ENCODE measurements at places on chromosomes 6 and 20.
A peak's percentile ranks its signal among the peaks of the same experiment; 100 is the strongest.

GRCh38 chr6:134295953-134296553, 21.9 kb downstream of the SGK1 start:
- DNase-seq, result peak; percentile 68

- no peak for DNase-seq
Measured at GRCh38 chr6:67663105-67663895, 971.8 kb upstream of the ADGRB3 start.

DNA sequence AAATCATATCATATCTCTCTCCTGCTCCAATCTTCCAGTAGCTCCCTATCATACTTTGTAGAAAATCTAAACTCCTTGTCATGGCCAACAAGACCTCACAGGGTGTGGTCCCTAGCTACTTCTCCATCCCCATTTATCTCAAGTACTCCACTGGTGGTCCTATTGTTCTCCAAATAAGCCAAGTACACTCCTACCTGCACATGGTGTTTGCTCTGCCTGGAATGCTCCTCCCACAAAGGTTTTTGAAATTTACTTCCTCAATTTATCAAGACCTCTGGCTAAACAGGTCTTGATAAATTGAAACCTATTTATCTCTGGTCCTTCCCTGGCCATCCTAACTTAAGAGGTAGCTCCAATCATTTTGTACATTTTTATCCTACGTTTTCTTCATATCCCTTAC, 12.1 kb downstream of the TMX4 start:
- DNase-seq, result no peak

- no peak for DNase-seq
Measured at GRCh38 chr6:147841547-147842148, 333.2 kb downstream of the SAMD5 start.

DNA sequence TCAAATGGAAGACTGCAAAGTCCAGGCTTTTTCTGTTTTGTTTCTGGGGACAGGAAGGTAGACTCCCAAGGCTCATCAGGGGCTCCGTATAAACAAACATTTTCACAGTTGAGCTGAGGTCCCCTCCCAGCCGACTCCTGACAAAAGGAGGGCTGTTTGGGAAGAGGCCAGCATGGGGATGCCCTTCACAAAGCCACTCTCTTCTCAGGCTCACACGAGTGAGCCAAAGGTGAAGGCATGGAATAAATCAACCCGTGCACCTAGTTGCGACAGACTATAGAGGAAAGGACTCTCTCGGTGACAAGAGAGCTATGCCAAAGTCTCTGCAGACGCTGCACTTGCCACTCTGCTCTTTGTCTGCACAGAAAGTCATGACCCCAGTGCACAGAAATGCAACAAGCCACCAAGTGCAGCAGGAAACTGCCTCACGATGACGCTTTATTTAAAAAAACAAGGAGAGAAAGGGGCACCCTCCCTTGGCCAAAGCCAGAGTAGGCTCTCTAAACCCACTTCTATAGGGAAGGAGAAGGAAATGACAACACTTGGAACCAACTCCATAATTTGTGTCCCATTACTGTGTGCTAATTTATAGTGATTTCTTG, 21.0 kb downstream of the JAG1 start:
- no peak for DNase-seq

DNA sequence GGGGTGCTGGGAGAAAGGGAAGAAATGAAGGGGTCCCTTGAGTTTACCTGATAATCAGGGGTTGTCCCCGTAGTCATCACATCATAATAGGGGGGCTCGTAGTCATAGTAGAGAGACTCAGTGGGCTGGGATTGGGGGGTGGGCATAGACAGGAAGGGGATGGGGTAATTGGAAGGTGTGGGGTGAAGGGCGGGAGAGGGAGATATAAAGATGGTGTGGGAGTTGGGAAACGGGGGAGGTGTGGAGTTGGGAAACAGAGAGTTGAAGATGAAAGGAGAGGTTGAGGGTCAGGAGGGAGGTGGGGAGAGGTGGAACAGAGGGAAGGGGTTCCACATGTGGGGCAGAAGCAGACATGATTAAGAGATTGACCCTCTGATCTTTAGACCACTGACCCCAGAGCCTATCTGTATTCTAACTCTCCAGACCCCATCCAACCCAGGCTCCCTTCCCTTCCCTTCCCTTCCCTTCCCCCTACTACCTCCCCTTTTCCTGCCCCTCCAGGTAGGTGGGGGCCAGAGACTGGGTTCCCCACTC, 6.5 kb downstream of the COL11A2 start:
- no peak for DNase-seq

DNA sequence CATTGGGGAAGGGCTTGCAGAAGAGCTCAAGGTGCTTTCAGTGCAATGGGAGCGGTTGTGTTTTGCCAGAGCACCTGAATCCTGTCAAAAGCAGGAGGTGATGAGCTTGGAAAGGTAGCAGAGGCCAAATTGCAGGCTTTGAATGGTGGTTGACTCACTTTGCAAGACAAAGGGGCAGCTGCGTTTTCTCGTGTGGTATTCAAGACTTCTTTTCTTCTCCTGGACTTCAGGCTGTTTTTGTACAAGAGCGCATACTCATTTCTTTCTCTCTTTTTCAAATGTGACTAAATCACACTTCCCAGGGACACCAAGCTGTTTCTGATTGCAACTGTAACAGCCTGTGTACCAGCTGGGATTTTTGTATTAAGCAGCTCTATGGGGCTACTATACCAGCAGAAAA, 32.3 kb downstream of the GHRH start:
- DNase-seq, result no peak

GRCh38 chr6:133512410-133513016, 271.4 kb downstream of the EYA4 start:
- DNase-seq, result peak; percentile 66

GRCh38 chr6:132210886-132211563, 190.2 kb downstream of the MOXD1 start:
- DNase-seq, result no peak

GRCh38 chr20:19492116-19492515, 265.9 kb upstream of the RIN2 start:
- no peak for DNase-seq

GRCh38 chr6:117504478-117505144, 22.1 kb downstream of the DCBLD1 start:
- DNase-seq, result no peak

DNA sequence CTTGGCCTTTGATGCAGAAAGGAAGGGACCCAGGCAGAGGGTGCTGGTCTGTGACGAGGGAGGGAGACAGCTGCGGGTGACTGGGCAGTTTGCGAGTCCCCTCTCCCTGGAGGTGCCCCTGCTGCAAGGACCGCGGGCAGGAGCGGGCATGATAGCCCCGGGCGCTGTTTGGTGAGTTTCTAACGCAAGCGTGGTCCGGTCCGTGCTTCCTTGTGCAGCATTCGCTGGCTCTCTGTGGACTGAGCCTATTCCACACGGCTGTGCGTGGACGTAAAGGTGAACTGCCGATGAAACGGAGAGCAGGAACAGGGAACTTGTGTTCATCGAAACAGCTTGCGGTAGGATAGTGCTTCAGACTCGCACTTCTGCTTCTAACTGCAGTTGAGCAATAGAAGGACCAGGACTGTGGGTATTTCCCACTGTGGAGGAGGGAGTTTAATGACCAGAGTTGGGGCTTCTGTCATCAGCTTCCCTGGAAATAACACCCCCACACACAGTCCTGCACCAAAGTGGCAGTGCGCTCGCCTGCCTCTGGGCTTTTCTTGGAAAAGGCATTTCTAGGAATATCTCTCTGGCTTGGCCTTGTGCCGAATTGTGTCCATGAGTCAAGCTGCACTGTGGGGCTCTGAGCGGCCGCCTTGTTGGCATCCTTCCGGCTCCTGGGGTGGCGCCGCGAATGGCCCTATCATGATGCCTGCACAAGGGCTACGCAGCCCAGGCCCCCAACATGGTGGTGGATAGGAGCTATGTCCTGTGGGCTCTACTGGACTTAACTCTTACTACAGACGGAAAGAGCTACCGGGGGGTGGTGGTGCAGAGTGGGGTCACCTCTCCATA, 48.9 kb downstream of the DUSP22 start:
- no peak for DNase-seq

DNA sequence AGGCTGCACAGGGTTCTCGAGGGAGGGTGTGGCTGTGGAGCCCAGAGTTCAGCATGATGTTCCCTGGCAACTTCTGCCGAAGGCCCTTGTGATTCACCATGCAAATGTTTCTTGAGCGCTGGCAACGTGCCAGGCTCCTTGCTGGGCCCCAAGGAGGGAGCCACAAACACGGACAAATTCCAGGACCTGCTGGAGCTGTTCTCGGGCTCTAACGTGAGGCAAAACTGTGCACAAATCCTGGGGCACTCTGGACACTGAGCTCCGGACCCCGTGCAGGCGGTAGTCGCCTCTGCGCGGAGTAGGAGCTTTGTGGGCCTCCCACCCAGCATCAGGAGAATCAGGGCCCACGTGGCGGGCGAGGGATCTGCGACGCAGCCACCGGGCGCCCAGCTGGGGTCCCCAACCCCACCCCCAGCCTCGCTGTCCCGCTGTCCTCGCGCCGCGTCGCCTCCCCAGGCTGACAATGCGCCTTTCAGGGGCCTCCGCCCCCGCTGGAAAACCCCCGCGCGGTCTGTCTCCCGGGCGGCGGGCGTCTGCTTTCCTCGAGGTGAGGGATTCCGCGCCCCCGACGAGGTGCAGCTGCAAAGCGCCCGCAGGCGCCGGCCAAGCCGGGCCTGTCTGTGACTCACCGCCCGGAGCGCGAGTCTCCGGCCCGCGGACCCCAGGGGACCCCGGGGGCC, 31.7 kb upstream of the SCUBE3 start:
- DNase-seq, result peak; percentile 76

DNA sequence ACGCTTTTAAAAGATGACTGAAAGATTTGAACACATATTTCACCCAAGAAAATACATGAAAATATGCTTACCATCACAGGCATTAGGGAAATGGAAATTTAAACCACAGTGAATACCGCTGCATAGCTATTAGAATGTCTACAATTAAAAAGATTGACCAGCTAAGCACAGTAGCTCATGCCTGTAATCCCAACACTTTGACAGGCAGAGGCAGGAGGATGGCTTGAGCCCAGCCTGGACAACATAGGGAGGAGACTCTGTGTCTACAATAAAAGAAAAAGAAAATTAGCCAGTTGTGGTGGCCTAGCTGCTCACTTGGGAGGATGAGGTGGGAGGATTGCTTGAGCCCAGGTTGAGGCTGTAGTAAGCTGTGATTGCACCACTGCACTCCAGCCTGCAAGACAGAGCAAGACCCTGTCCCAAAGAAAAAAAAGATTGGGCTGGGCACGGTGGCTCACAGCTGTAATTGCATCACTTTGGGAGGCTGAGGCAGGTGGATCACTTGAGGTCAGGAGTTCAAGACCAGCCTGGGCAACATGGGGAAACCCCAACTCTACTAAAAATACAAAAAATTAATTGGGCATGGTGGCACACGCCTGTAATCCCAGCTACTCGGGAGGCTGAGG, 163.7 kb upstream of the AKAP12 start:
- DNase-seq, result peak; percentile 56

DNA sequence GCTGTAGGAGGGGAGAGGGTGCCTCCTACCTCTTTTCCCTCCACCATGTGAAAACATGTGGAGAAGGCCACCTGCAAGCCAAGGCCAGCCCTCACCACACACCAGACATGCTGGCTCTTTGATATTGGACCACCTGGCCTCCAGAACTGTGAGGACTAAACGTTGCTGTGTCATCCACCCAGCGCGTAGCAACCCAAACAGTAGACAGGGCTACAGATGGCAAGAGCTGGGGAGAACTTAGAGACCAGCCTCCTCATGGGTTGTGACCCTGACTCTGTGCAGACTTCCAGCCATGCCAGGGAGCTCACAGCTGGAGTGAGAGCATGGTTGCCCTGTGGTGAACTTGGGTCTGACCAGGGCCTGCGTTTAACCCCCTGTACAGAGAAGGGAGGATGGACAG, 195.9 kb upstream of the CST7 start:
- no peak for DNase-seq

DNA sequence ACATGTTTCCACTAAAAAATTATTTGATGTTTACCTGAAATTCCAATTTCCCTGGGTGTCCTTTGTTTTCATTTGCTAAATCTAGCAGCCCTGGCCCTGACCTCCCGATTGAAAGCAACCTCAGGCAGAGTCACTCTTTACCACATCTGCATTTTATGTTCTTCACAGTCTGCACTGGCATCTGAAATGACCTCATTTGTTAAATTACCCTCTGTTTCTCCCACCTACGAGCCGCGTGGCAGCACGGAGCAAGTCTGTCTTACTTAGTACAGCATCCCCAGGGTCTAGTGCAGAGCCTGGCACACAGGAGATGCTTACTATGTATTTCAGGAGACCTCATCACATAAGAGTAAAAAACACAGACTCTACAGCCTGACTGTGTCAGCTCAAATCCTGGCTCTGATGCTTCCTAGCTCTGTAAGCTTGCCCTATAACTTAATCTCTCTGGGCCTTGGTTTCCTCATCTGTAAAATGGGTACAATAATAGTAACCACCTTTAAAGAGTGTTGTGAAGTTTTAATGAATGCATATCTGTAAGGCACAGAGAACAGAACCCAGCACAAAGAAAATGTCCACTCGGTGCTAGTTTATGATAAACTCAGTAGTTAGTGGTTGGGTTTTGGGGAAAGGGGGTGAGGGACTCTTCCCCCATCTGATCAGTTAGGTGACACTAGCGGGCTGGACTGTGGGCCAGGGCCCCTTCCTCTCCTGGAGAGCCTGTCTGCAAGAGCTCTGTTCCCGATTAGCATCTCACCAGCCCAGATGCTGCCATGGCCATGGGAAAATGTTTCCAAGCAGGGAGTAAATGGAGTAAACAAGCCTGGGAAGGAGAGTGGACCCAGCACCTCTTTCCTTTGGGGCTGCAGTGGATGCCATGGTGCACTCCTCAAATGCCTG, 88.2 kb downstream of the PREX1 start:
- DNase-seq, result no peak

DNA sequence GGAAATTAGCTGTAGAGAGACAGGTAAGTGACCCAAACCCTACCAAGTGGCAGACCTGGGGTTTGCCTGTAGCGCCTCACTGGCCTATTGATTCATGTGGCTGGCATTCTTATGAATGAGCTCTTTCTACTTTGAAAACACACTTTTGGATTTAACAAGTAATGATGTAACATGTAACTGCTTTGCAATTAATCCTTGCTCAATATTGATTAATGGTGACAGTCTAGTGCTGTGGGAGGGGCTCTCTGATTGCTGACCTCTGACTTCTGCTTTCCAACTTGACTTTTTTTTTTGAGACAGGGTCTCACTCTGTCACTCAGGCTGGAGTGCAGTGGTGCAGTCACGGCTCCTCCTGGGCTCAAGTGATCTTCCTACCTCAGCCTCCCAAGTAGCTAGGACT, 82.7 kb downstream of the TIAM2 start:
- DNase-seq, result no peak

DNA sequence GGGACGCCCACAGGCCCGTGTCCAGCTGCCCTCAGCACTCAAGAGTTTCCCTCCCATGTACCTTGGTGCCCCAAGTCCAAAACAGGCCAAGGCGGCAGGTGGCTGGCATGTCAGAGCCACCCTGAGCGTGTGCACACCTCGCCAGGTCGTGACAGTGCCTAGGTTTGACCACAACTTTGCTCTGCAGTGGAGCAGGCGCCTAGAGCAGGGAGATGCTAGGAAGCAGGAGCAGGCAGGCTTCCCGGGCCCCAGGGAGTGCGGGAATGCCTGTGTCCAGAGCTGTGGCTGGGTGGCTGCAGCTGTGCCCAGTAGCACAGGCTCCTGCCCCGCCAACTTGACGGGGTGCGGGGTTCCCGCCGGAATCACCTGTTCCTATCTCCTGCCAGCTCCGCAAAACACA, 380.8 kb upstream of the IMPG1 start:
- no peak for DNase-seq
